ENCODE measurements at places on chromosomes 2 and 18. TPM values are rescaled to one million over a fixed set of nuclear protein-coding genes. Genes with fewer than 3 reads are reported as not detected.

DNA sequence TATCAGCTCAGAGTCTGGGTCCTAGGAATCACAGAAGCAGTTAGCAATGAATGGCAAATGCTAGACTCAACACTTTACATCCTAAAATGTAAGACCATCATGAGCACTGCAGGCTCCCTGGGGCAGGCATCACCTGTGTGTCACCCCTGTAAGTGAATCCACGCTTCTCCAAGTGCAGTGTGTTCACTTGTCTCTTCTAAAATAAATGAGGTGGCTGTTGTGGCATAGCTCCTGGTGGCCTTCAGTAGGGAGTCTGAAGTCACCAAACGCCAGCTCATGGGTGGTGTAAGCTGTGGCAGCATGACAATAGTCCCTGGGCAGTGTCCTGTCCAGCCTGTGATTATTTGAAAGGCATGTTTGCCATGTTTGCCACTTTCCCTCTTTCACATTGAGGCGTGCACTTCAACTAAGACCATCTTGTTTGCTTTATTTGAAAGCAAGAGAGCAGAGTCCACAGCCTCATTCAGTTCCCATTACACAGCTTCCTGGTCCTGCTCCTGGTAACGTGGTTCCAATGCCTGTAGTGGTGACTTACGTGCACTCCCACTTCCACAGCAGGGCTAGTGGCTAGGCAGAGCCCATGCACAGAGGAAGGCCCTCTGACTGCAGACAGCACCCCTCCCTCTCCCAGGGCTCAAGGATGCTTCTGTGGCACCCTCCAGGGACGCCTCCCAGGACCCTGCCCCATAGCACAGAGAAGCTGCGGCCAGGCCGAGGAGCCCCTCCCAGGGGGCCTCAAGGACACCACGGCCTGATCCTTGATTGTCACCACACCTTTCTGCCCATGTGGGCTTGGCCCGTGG is 24.3 kb downstream of the COA5 start:
- no peak for DNase-seq

GRCh38 chr2:25566694-25567093 is 106.7 kb downstream of the DTNB start:
- peak; percentile 83 for DNase-seq

DNA sequence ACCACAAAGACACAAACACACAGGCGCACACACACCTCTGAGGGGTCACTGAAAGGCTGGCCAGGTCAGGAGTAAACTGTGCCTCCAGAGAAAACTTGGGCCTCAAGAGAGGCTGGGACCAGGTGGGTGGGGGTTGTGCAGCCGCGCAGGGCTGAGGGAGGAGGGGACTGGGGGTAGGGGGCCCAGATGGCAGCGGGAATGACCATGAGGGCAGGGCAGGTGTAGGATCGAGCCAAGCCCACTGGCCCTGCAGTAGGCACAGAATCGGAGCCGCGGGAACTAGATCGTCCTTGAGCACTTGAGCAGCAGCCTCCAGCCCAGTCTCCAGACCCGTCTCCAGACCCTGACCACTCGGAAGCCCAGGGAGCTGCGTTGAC is 36.8 kb downstream of the ANKMY1 start:
- DNase-seq: no peak

- DNase-seq: no peak
Observed at GRCh38 chr2:27573452-27573851, 9.4 kb upstream of the ZNF512 start.

GRCh38 chr18:66558773-66559172 is 45.1 kb downstream of the CDH19 start:
- no peak for DNase-seq

DNA sequence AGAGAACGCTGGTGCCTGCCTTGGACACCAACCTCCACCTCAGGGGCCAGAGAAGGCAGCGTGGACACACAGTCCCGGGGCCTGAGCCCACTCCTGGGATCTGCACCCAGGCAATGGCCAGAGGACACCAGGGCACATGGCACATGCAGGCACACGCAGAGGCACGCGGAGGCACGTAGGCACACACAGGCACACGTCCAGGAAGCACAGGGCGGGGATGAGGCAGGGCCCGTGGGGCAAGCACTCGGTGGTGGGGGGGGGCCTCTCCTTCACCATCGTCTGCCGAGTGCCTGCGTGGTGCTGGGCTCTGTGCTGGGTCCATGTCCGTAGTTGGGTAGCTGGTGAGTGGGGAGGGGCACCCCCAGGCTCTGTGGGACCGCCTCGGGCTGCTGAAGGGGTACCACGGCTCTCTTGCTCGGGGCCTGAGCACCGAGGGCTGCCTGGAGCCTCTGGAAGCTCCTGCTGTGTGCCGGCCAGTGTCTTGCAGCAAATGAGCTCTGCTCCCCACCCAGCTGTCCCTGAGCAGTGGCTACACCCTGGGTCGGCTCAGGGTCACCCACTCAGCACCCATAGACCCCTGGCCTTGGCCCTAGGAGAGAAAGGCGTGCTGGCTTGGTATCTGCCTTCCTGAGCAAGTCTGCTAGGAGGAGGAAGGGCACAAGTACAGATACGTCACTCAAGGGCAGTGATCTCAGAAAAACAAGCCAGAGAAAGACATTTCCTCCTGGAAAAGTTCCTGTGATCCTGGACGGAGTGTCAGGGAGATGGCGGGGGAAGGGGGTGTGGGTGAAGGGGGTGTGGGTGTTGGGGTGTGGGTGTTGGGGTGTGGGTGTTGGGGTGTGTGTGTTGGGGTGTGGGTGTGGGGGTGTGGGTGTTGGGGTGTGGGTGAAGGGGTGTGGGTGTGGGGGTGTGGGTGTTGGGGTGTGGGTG is 26.4 kb downstream of the RTP5 start:
- no peak for DNase-seq

DNA sequence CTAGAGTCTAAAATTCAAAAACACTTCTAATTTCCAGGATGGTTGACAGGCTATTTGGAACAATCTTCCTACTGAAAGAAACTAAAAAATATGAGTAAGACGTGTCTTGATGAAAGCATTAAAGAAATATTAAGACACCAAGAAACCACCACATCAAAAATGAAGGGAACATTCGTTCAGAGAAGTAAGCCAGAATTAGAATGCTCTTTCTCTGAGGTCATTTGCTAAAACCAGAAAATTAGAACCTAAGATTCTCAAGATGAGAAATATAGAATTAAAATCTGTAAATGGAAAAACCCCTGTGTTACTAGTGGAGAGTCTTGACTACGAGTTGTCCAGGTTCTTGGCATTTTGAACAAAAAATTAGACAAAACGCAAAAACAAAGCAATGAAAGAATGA is 54.8 kb upstream of the YWHAQ start:
- no peak for DNase-seq

Gene GALNT14
- total RNA-seq: 25.6 TPM

Gene SCG2
- not detected for total RNA-seq

Gene APCDD1
- total RNA-seq: not detected

Gene SERPINB10
- total RNA-seq: not detected

Gene TXNDC2
- total RNA-seq: not detected

Gene GKN1
- total RNA-seq: not detected

Gene PARD6G
- not detected for total RNA-seq

Gene CPLX4
- total RNA-seq: not detected

All from OCI-LY7 (cell line).